ENCODE measurements at places on chromosomes 4 and X.
A peak's percentile ranks its signal among the peaks of the same experiment; 100 is the strongest.

GRCh38 chrX:130082244-130083106, 27.8 kb downstream of the ELF4 start:
- no peaks in the 10 kb centered on the region for H3K27me3 ChIP-seq
- peaks cover 4% of the 10 kb centered on the region for H3K4me1 ChIP-seq
- DNase-seq, result no peak
- H3K27ac ChIP-seq, result no peak overlapping the region

DNA sequence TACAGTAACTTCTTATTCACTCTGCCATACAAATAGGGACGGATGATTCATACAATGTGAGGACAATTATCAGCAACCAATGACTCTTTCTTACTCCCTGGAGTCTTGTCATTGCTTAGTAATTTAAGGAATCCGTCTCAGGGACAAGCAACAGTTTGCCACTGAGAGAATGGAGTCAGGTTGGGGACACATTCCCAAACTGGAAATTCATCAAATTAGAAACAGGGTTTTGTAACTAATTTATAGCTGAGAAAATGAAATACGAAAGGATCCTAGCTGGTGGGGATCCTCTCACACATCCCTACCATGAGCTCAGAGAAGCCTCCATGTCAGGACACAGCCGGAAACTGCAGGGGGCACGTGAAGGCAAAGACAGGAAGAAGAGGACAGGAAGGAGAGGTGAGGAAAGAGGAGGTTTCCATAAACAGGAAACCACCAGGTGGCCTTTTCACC, 50.4 kb upstream of the KDR start:
- H3K36me3 ChIP-seq, result no peaks in the 10 kb centered on the region
- no peak overlapping the region for H3K27ac ChIP-seq
- peaks cover 19% of the 10 kb centered on the region for H3K4me1 ChIP-seq
- no peak for DNase-seq
- H3K4me3 ChIP-seq, result no peak overlapping the region

GRCh38 chr4:82423245-82424054, 6.8 kb downstream of the HNRNPDL start:
- peaks cover 48% of the 10 kb centered on the region for H3K4me1 ChIP-seq
- peak overlapping the region; percentile 99 for H3K4me3 ChIP-seq
- DNase-seq, result no peak
- peaks cover 55% of the 10 kb centered on the region for H3K36me3 ChIP-seq
- H3K27ac ChIP-seq, result no peak overlapping the region
- peaks cover 20% of the 10 kb centered on the region for H3K27me3 ChIP-seq

DNA sequence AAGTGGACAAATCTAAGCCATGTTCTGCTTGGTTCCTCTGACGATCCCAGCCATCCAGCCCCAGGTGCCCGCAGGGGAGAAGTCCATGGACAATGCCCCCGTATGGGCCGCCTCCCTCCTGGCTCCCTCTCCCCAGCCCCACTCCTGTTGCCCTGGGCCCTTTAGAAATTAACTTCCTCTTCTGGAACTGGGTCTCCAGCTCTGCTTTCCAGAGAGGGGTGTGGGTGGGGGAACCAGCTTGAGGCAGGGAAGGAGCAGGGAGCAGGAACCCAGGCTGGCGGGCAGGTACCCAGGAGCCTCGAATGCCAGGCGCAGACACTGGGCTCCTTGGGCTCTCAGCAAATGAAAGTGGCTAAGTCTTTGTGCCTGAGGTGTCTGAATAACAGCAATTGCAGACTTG, 12.7 kb upstream of the ABLIM2 start:
- no peak overlapping the region for H3K4me3 ChIP-seq
- no peaks in the 10 kb centered on the region for H3K36me3 ChIP-seq
- peaks cover 3% of the 10 kb centered on the region for H3K27me3 ChIP-seq
- peaks cover 7% of the 10 kb centered on the region for H3K4me1 ChIP-seq

DNA sequence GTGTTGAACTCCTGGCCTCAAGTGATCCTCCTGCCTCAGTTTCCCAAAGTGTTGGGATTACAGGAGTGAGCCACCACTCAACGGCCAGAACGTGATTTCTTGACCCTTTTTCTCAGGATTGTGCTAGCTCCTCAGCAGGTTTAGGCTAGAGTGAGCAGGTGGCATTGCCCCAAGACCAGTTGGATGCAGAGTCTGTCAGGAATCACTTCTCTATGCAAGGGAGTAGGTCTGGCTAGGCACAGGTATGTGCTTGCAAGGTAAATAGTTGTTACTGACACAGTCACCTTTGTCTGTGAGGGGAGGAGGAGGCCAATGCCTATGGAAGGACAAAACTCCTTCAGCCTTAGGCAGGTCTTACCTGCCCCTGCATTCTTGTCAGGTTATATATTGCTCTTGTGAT, 24.2 kb downstream of the SLC25A5 start:
- no peak overlapping the region for H3K4me3 ChIP-seq
- DNase-seq, result no peak
- no peak overlapping the region for H3K27ac ChIP-seq
- H3K4me1 ChIP-seq, result peaks cover 20% of the 10 kb centered on the region

DNA sequence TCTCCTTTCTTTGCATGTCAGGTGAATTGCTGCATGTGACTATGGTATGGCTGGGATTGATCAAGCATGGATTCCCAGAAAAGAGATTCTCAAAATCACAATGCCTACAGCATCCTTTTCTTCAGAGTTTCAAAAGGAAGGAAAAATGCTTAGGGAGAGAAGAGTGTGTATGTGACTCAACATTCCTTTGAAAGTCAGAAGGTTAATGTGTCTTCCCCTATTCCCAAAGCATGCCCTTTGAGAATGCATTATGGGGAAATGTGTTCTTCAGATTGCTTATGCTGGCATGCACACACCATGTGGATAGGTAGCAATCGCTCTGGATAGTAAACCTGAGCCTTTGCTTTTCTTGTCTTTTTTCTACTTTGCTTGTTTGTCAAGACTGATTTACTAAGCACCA, 78.5 kb downstream of the ELOVL6 start:
- H3K4me1 ChIP-seq, result peaks cover 11% of the 10 kb centered on the region
- no peak overlapping the region for H3K27ac ChIP-seq
- H3K27me3 ChIP-seq, result no peaks in the 10 kb centered on the region
- no peak overlapping the region for H3K4me3 ChIP-seq

Measured in neural crest cell (in vitro differentiated cells).